ENCODE measurements at places on chromosomes 3 and 15. TPM values are rescaled to one million over a fixed set of nuclear protein-coding genes. Genes with fewer than 3 reads are reported as not detected.

Gene GATM
- total RNA-seq: not detected

Gene AZI2
- 43.4 TPM for total RNA-seq

Gene WDR49
- total RNA-seq: not detected

Gene PCLAF
- 52.0 TPM for total RNA-seq

Gene CNTN4
- total RNA-seq: not detected

Gene SAMD7
- not detected for total RNA-seq

Gene ARPP19
- total RNA-seq: 94.2 TPM

Gene EXD1
- not detected for total RNA-seq

Gene CAND2
- 0.60 TPM for total RNA-seq

Gene RNF13
- 56.6 TPM for total RNA-seq

Gene PLSCR4
- 2.7 TPM for total RNA-seq

Gene IMPG2
- total RNA-seq: not detected

Gene THAP10
- total RNA-seq: 3.3 TPM

Gene TMEM158
- 248 TPM for total RNA-seq

Gene C3orf85
- total RNA-seq: not detected

Gene C2CD4A
- total RNA-seq: not detected

GRCh38 chr3:16485395-16485992, 28.0 kb downstream of the RFTN1 start:
- DNase-seq: no peak

- DNase-seq: no peak
These were observed 6.1 kb downstream of the RNU5B-1 start for GRCh38 chr15:65310431-65311137.

DNA sequence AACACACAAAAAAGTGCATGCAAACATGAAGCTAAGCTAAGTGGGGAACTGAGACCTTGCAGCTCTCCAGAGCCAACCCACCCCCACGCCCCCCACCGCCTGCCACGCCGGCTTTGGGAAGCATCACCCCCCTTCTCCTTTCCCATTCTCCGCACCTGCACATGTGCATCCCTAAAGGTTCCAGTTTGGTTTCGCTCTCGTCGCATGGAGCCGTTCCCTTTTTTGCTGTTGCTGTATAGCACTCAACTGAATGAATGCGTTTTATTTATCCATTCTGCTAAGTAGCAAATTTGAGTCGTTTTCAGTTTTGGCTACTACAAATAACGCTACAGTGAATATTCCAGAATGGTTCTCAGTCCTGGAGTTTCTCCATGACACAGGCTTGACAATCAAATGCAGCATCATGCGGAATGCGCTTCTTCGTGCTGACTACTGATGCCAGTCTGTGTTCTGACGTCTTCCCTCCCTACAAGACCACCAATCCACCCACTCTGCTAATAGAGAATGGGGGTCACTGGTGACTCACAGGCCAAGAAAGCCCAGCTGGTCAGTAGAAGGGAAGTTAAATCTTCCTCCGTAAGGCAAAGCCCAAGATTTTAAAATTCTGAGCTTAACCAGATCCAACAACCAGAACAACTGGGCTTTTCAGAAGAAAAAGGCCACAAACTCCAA, 115.3 kb downstream of the XXYLT1 start:
- DNase-seq: no peak

DNA sequence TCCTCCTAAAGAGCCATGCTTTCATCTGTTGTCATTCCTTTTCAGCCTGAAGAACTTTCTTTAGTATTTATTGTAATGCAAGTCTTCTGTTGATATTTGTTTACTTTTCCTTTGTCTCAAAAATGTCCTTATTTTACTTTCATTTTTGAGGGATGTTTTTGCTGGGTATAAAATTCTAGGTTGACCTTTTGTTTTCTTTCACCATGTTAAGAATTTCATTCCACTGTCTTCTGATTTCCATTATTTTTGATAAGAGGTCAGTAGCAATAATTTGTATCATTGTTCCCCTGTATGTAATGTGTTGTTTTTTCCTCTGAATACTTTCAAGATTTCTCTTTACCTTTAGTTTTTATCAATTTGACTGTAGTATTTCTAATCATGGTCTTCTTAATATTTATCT, 91.1 kb downstream of the RSRC1 start:
- DNase-seq: no peak

- DNase-seq: no peak
These were observed 134.9 kb downstream of the MBNL1 start for GRCh38 chr3:152403632-152404066.

GRCh38 chr3:10339376-10339955, 18.6 kb upstream of the SEC13 start:
- no peak for DNase-seq

DNA sequence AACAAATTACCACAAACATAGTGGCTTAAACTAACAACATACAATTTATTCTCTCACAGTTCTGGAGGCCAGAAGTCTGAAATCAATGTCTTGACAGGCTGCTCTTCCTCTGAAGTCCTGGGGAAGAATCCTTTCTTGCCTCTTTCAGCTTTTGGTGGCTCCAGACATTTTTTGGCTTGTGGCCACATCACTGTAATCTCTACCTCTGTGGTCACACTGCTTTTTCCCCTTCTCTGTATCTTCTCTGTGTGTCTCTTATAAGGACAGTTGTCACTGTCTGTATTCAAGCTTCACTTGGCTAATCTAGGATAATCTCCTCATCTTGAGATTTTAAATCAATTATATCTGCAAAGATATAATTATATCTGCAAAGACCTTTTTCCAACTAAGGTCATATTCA, 80.3 kb upstream of the ABHD2 start:
- no peak for DNase-seq

DNA sequence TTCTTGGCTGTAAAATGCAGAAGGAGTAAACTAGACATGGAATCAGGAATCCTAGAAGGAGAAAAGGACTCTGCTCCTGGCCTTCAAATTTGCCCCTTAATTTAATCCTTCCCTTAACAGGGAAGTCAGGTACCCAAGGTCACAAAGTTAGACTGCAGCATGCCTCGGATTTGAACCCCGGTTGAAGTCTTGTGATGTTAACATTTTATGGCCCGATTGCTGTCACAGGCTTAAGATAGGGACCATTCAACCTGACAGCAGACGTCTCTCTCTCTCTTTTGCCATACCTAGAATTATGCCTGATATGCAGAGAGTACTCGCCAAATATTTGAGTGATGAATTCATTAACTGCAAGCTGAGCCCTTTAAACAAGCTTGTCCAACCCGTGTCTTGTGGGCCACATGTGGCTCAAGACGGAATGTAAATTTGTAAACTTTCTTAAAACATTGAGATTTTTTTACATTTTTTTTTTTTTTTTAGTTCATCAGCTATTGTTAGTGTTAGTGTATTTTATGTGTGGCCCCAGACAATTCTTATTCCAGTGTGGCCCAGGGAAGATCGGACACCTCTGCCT, 217.2 kb downstream of the THSD4 start:
- DNase-seq: no peak

DNA sequence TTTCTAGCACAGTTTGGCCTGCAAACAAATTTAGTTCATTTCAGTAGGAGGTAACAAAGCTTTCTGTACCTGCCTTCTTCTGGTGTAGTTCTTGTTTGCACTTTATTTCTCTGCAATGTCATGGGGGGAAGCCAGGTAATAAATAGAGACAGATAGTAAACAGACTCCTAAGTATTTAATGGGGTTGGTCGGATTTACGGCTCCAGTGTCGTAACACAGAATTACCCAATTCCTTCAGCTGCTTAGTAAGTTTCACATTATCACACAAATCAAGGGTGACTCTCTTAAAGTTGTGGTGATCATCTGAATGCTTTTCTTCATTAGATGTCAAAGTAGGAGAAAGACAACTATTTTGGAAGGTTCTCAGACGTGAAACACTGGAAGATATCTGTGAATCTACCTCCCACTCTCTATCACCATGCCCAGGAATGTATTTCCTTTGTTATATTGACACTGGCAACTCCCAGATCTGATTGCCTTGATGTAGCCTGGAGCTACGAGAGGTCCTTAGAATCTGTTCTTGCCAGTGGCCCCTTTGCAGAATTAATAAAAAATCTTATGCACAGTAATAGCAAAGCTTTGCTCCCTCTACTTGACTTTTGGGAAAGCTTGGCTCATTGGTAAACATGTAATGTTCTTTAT, 25.0 kb upstream of the TMC3 start:
- DNase-seq: no peak

- DNase-seq: no peak
These were observed 19.9 kb downstream of the LOXL1 start for GRCh38 chr15:73946046-73946721.

DNA sequence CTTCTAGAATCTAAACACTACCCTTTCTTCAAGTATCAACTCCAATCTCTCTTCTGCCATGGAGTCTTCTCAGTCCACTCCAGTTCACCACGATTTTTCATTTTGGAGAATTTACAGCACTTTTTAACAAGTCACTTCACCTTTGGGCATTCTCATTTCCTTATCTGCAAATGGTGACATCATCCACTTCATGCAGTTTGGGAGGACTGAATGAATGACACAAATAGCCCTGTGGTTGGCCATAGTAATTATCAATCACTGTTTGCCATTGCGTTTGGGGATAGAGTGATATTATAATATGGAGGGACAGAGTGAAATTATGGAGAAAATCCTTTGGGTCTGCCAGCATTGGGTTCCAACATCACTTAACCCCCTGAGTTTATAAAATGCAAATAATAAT, 38.0 kb upstream of the TM4SF1 start:
- peak; percentile 30 for DNase-seq

- DNase-seq: no peak
These were observed 1.6 kb upstream of the SIAH2 start for GRCh38 chr3:150764566-150764965.

- DNase-seq: no peak
These were observed 68.5 kb downstream of the DHX30 start for GRCh38 chr3:47871389-47871788.

GRCh38 chr15:63372753-63373152, 8.9 kb downstream of the CA12 start:
- DNase-seq: no peak

- DNase-seq: no peak
These were observed 240.9 kb upstream of the EIF1B start for GRCh38 chr3:40068636-40069035.

GRCh38 chr3:46674031-46674845, 19.2 kb downstream of the ALS2CL start:
- DNase-seq: no peak

DNA sequence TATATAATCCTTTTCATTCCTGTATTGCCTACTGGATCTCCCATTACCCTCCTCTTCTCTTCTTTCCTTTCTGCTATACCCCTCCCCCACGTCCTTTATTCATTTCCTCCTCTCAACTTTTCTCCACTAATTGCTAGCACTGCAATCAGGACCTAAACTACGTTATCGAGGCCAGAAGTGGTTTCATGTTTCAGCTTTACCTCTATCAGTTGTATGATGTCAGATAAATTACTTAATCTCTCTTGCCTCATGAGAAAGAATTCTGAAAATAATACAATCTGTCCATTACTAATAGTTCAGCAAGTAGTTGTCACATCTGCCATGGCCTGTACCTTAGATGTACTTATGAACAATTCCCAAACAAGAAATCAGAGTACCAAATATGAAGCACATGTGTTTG, 10.6 kb downstream of the POPDC2 start:
- DNase-seq: no peak

DNA sequence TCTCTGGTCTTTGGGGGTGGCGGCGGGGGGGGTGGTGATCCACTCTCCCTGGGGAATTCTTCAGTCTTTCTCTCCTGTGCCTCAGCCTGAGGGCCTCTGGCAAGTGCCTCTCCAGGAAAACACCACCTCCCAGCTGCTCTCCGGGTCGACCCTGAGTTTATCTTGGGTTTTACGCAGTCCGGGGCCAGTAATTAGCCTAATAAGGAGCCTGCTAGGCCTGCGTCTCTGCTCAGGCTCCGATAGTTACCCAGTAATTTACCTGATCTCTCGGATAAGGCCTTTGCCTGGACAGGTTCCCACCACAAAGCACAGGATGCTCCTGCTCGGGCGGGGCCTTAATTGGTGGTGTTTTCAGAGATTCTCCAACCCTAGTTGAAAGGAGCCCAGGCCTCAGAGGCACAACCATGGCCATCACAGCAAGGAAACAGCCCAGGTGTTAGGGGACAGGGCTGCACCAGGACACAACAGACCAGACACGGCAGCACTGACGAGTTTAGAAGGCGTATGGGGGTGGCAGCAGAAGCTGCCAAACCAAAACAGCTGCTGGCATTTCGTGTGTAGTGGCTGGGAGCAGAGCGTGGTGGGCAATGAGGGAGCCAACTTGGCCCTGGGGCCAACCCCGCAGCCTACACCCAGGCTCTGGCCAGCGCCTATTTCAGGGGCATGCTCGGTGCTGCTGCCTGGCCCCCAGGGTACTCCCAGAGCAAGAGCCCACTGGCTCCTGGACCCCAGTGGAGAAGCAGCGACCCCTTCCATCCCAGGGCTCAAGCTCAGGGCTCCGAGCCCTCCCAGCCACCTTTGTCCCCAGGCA, 71.4 kb downstream of the KLF13 start:
- DNase-seq: no peak

- no peak for DNase-seq
These were observed 64.9 kb upstream of the SPRED1 start for GRCh38 chr15:38187630-38188313.

DNA sequence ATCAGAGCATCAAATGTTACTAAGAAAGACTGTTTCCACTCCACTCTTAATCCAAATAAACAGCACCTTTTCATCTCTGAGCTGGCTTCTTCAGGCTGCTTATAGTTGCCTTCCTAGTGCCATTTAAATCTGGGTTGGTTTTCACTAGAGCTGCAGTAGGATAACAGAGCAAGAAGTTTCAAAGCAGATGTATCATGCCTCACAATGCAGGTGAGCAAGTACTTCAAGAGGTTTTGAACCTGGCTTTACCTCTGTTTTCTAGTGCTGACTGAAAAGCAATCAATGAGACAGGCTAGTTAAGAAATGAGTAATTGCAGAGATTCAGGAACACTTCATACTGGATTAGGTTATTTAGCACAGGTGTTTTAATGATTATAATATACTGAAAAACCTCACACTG, 147.7 kb upstream of the SATB1 start:
- DNase-seq: no peak

DNA sequence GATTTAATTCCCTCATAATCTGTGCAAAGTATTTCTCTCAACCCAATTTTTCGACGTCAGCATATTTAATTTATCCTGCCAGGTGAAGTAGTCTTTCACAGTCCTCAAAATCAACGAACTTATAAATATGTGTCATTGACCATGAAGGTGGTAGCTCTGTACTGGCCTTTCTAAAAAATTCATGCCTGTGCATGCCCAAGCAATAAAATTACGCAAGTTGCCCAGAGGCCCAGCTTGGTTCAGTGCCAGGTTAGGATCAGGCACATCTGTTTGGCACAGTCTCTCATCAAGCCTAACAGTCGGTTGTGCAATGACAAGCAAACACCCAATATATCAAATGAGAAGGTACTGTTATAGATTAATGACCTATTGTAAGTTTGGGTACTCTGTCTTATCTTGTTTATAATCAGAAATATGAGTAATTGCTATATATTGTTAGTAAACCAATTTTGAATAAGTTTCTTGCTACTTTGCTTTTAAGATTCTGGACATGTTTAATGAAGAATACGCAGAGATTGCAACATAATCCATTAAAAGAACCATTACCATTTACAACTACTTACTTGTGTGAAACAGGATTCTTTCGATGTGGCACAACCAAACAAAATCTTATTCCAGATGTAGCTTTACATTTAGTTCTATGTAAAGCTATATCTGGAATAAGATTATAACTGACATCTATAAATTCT, 159.0 kb upstream of the IL12A start:
- DNase-seq: peak; percentile 85
